Cortex of kidney (tissue), 1 donor: ENCODE measurements at places on chromosomes 7 and 10.

- DNase-seq: no peak
Measured at GRCh38 chr7:149334219-149334618, 72.2 kb downstream of the ZNF783 start.

DNA sequence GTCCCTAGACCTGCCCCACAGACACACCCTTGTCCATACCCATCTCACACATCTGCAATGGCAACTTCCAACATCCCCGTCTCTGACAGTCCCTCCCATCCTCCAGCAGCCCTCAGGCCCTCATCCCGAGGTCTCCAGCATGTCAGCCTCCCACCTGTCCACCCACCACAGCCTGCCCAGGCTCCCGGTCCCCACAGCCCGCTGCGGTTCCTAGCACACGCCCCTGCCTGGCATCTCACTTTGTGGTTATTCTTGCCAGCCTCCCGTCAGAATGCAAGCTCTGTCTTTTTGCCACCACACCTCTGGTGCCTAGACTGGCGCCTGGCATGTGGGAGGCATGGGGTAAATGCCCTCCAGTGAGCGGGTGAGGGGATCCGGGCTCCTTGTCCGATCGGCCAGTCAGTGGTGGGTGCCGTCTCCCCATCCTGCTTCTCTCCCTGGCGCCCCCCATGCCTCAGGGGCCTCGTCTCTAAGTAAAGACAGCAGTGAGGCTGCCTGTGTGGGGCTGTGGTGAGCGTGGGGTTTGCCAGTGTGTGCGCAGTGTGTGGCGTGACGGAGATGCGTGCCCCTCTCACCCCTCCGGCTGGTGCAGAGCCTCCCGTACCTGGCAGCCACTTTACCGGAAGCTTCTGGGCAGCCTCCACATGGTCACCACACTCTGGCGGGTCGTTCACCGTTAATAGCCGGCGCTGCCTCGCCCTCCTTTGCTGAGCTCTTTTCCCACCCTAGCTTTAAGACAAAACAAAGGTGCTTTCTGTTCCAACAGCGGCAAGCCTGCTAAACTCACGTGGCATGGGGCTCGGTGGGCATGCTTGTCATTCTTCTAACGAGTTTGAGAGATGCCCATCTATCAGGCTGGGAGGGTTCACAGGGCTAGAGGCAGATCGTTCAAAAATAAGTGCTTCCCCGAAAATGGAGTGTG lies 28.5 kb upstream of the TTYH3 start:
- no peak for DNase-seq

- no peak for DNase-seq
Measured at GRCh38 chr7:130941322-130942210, 207.6 kb upstream of the KLF14 start.

DNA sequence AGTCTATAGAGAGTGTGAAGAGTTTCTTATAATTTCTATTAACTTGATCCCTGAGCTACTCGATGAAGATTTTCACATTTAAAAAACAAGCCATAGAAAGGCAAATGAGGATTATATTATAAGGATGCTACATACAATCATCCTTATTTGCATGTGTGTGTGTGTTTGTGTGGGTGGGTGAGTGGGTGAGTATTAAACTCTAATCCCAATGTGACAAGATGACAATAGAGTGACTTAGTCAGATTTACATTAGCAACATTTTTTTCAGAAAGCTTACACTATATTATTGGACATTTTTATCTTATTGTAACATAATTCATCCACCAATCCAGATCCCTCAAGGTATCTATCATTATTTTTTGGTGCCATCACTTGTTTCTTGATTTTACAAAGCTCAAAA lies 331.7 kb downstream of the SORCS1 start:
- no peak for DNase-seq

DNA sequence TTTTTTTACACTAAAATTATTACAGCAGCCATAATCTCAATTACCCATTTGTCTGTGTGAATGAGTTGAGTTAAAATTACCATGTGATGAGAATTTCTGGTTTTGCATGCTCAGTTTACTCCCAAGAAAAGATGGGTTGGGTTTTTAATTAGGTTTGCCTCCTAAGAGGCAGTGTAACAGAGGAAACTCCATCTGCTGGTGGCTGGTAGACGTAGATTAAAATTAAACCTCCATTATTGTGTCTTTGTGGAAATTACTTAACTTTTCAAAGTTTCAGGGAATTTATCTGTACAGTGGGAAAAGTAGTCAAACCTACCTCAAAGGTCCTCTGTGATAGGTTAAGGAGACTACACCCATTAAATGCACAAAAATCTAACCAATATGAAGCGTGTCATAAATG lies 954.2 kb downstream of the PCDH15 start:
- DNase-seq: no peak

DNA sequence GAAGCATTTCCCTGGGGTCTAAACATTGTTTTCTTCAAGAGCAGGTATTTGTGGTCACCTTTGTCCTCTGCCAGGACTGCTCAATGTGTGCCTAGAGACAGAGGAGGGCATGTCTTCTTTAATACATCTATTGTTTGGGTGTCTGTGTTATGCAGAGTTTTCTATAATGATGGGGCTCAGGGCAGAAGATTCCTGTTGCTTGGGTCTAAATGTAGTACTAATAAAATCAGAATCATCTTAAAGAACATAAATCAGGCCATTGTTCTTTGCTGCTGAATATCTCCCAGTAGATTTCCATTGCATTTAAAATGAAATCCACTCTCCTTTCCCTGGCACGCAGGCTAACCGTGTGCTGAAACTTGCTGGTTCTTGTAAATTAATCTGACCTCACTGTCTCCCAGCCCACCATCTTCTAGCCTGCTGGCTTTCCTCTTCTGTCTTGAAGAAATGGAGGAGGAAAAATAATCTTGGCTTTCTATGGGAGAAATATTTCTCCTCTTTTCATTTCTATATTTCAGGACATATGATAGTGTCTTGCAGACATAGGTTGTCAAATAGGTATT lies 1396.8 kb downstream of the GATA3 start:
- DNase-seq: no peak

DNA sequence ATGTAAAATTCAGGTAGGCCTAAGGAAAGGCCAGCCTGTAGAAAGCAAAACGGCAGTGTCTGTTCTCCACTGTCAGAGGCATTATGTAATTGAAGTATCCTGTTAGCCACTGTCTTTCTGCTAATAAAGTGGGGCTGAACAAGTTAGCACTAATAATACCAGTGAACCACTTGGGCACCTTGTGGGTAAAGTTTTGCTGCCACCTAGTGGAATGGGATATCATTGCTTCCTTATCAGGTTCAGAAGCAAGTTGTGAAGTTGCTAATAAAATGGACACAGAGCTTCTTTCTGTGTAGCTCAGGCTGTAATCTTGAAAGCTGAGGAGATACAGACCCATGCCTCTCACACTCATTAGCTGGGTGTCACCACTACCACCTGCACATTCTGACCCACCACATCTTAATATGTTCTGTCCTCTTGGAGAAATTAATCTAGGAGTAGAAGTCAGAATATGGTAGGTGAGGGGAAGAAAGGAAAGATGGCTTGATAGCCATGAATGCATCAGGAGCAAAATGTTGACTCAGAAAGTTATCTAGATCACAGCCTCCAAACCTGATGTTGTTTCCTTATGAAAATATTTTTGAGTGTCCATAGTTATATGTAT lies 175.1 kb downstream of the SEPTIN7 start:
- DNase-seq: no peak

DNA sequence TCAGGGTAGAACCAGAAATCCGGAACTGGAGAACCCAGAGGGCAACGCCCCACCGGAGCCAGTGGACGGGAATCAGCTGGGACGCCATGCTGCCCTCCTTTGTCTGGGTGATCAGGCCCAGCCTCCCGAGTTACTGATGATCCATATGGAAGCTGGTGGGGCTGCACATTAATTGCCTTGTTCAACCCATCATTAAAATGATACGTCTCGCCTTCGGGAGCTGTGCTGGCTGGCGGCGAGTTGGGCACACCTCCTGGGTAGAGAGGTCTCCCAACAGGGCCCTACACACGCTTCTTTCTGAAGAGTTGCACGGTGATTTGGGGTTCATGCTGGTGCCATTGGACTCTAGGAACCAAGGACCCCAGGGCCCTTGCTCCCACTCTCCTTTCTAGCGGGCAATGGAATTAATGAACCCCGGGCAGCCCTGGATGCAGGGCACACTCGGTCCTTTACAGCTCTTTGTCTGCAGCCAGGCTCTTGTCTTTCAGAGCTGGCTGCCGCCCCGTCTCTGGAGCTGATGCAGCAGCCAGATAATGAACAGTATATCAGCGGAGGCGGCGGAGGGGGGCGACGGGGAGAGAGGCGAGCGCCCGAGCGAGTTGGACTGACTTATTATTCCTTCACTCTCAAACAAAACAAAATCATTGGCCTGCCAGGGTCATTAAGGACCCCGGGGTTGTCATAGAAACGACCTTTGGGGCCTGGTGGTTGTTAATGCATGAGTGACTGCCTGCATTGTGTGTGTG lies 412.2 kb upstream of the ZMIZ1 start:
- no peak for DNase-seq

DNA sequence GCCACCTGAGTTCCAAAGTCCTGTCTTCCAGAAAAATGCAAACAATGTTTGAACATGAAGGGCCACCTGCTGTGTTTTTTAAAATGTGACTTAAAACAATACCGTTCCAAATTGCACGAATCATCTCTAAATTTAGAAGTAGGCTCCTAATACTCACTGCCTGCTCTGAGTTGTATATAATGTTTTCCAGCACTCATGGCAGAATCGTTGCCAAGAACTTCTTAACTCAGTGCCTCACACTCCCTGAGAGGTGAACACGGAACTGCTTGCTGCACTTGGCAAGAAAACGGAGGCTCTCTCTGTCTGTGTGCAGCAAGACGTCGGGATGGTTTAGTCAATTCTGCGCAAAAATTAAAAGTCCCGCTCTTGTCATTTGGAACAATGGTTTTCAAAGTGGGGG lies 757.3 kb upstream of the AUTS2 start:
- no peak for DNase-seq

DNA sequence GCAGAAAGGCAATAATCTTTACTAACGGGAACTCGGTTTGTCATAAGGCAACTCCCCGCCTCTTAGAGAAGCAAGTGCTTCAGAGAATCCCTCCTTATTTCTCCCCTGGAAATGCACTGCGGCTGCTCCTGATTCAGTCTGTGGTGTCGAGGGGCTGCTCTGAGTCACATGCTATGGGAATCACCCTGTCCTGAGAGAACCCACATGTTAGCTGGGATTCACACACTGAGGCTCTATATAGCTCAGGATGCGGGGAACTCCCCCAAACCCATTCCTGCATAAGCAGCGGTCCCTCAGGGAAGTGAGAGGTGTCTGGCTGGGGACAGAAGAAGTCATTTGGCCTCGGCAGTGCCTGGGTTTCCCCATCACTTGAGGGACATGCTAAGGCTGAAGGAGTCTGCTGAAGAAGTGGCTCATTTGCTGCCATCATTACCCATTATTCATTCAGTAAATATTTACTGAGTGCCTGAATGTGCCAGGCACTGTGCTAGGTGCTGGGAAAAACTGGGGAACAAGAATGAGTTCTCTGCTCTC lies 87.5 kb downstream of the ATXN7L1 start:
- no peak for DNase-seq

DNA sequence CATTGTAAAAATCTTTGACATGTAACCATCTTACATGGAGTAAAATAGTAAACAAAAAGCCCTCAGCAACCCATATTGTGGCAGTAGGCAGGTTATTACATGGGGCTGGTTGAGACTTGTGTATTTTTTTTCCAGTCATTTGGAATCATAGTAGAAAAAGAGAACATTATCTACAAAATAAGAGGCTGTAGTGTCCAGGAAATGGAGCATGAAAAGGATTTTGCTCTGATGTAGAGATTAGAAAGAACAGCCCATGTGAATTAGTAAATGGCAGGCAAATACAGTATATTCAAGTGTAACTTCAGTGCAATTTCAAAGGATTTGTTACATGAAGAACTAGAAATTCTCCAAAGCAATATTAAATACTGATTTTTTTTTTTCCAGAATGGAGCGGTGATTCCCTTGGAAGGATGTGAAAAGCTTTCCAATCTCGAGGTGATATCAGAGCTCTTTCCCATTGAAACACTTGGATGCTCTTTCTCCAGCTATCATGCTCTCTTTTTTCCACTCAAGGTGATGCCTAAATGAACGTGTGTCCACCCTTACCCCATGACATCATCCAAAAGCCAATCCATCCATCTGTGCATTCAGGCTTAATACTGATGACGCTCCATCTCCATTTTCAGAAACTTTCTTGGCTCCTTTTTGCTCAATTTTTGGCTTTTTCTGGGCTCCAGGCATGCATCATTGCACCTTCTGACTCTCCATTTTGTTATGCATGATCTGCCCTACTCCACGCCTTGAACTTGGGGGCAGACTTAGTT lies 1034.7 kb downstream of the TYW1 start:
- no peak for DNase-seq

DNA sequence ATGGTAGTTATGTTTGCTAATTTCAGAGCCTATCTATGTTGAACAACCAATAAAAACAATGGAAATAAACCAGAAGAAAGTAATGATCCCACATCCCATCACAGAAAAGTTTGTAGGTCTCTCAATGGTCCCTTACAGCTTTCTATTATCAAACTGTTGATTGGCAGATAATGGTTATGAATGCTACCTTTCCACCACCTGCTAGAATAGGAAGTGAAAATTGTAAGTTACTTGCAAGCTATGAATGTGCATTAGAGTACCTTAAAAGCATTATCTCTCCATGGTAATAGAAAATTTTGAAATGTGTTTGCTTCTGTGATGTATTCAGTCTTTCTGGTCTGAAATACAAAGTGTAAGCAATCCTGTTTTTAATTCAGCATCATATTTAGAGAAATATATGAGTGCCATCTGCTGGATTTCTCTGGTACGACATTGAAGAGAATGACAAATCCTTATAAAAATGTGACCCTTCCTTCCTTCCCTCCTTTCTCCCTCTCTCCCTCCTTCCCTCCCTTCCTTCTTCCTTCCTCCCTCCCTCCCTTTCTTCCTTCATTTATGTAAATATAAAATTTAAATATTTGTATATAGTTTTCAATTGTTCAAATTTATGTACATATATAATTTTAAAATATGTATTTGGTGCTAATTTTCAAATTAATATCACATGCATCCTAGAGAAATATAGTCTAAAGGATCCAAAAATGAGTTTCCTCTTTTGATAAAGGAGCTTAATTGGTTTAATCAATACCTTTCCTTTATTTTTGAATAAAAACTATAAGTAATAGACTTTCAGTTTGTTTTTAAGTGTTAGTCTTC lies 41.4 kb upstream of the PNLIPRP3 start:
- no peak for DNase-seq

DNA sequence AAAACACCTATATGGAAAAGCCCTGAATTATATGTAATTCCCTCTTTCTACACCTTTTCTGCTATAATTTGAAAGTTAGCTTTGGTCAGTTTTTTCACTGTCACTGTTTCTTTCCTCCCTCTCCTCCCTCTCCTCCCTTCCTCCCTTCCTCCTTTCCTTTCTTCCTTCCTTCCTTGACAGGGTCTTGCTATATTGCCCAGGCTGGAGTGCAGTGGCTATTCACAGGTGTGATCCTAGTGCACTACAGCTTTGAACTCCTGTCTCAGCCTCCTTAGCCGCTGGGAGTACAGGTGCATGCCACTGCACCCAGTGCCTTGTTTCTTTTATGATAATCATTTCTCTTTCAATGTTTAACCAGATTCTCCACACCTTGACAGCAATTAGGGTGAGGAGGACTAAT lies 22.1 kb upstream of the UMAD1 start:
- DNase-seq: no peak

GRCh38 chr7:91140982-91141381 lies 123.3 kb upstream of the FZD1 start:
- DNase-seq: no peak
